ENCODE measurements at places on chromosomes 6 and 20.
A peak's percentile ranks its signal among the peaks of the same experiment; 100 is the strongest.

- DNase-seq: no peak
Observed at GRCh38 chr20:61120595-61121515, 131.2 kb upstream of the CDH4 start.

DNA sequence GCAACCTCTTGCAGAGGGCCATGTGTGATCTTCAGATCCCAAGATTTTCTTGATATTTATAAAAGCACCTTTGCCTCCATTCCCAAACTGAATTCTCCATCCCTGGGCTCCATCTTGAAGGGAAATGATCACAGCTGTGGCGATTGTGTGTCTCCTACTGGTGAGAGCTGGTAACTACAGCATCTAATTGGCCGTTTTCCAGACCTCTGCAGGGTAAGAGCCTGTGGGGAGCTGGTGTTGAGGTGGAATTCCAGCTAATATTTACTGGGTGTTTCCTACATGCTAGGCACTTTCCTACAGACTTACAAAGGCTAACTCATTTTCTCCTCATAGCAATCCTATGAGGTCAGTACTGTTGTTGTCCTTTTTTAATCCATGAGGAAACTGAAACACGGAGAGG lies 59.2 kb upstream of the FNDC1 start:
- peak; percentile 57 for DNase-seq

DNA sequence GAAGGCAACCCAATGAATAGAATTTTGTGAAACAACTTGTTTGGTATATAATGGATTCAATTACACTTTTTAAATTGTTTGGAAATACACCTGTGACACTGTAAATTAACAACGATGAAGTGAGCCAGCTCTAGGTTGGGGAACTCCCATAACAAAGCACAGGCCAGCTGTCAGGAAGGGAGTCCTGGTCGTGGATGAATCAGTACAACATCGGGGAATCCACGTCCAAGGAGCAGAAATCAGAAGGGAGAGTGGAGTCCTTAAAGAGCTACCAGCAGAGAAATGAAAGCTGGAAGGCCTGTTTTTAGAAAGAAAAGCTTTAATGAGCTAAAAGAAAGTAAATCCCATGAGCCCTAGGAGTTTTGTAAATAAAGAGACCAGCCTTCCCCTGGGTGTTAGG lies 223.1 kb upstream of the SLC35B3 start:
- no peak for DNase-seq

GRCh38 chr6:33207552-33208090 lies 679 bp upstream of the RING1 start:
- no peak for DNase-seq

DNA sequence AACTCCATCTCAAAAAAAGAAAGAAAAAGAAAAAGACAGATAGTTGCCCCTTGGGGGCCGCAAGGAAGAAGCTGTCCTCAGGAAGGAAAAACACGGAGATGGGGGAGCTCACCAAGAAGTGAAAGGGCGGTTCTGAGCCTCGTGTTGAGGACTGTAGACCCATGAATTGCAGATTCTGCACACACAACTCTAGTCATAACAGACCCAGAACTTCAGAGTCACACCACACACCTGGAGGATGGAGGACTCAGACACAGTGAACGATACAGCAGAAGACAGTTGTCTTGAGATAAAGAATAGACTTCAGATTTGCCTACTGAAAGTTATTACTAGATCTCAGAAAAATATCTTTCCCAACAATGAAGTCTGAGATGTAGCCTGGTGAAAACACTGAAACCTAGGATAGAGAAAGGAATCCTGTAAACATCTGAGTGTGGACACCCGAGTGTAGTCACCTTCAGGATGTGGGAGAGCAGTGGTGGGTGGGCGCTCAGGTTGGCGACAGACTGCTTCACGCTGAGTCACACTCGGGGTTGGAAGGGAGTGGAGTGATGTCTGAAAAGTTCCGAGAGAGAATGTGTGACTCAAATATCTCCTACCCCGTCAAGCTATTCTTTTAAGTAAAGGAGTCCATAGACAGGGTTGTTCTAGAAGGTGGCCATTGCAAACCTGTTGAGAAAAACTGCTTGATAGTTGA lies 88.1 kb downstream of the MAP3K4 start:
- no peak for DNase-seq

DNA sequence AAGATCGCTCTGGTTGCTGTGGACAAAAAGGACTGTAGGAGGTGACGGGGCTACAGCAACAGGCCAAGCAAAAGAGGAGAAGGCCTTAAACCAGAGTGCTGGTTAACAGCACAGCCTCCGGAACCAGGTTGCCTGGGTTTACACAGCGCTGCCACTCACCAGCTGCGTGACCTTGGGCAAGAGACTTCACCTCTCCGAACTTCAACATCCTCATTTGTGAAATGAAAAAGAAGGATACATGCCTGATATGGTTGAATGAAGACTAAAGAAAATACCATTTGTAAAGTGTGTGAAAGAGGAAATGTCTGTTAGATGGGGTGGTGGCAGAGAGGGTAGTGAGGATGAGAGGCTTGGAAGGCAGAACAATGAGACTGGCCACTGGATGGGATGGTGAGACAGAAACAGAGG lies 44.9 kb downstream of the PREX1 start:
- DNase-seq: no peak

DNA sequence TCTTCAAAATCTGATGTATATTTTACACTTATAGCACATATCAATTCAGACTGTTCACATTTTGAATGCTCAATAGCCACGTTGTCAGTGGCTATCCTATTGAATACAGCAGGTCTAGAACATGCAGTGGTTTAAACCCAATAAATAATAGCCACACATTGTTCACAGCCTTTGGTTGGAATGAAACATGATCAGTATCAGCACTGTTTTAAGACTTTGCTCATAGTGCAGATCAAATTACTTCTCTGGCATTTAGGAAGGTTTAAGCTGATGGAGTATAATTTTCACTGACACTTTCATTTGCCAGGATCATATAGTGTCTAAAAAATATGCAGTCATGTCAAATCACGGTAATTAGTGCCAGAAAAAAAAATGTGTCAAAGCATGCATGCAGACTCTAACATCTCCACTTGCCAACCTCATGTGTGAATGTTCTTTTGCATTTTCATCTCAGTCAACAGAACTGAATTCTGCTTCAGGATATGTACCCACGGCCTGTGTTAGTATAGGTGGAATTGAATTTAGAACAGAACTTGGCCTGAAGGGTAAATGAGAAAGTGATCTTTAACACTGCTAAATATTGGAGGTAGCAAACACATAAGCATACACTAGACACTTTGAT lies 184.1 kb downstream of the SLC24A3 start:
- no peak for DNase-seq

GRCh38 chr20:32184961-32185603 lies 22.5 kb downstream of the PLAGL2 start:
- no peak for DNase-seq

- no peak for DNase-seq
Observed at GRCh38 chr6:14865531-14866100, 380.3 kb upstream of the JARID2 start.

- no peak for DNase-seq
Observed at GRCh38 chr20:58432186-58432954, 43.3 kb downstream of the VAPB start.

- no peak for DNase-seq
Observed at GRCh38 chr6:36204068-36204753, 7.7 kb downstream of the BRPF3 start.

DNA sequence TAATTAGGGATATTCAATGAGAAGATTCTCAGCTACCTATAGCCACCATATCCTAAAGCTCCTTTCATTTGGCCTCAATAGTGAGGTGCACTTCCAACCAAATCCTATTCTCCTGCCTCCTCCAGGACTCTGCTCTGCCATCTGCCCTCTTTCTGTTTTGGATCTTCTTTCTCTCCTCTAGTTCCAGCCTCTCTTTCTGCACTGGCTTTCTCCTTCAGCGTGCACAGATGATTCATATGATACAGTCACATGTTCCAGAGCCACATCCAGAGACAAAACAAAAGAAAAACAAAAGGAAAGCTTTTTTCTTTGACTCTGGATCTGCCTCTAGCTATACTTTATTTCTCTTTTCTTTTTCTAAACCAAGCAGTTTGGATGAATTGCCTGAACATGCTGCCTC lies 531.9 kb upstream of the MAN1A1 start:
- no peak for DNase-seq

- DNase-seq: no peak
Observed at GRCh38 chr6:111763381-111763780, 109.9 kb downstream of the FYN start.

GRCh38 chr6:105748737-105749161 lies 337.4 kb upstream of the PRDM1 start:
- DNase-seq: no peak

DNA sequence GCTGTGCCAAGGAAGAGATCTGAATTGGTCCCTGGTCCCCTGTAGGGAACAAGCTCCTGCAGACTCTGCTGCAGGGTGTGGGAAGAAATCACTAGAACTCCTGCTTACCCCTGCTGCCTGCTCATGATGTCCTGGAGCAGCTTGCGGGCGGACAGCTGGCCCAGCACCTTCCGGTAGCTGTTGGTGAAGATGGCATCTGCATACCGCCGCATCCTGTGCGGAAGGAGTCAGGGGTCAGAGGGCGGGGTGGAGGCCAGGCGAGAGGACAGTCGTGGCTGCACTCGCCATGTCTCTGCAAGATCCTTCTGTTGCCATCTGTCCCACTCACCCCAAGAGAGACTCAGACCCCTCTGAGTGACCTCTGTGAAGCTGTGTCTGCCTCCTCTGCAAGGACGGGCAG lies 5.3 kb downstream of the GHRH start:
- DNase-seq: no peak

DNA sequence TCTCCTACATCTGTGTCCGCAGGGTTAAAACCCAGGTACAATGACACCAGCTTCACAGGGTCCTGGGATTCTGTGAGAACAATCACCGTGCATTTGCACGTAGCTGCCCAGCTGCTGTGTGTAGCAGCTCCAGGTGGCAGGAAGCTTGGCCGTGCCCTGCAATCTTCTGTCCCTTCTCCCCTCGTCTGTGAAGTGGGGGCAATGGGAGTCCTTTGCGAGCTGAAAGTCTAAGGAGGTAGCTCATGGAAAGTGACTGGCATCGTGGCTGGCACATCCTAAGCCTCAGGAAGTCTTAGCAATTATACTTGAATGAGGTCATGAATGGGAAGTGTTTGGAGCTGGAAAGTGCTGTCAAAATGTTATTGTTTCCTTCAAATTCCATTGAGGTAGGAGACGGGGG lies 137.1 kb downstream of the SMOC2 start:
- no peak for DNase-seq

DNA sequence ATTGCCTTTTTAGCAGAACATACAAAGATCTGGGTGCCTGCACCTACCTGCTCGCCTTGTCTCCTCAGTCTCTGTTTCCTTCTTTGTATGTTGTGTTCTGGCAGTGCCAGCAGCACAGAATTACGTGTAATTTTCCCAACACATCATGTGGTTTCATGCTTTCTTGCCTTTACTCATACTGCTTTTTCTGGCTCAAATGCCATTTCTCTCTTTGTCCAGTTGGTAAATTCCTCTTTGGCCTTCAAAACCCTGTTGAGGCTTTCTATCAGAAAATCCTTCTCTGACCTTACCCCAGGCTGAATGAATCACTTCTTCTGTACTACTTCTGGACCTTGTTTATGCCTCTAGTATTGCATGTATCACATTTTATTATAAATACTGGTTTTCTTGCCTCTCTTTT lies 31.8 kb downstream of the L3MBTL3 start:
- DNase-seq: no peak

DNA sequence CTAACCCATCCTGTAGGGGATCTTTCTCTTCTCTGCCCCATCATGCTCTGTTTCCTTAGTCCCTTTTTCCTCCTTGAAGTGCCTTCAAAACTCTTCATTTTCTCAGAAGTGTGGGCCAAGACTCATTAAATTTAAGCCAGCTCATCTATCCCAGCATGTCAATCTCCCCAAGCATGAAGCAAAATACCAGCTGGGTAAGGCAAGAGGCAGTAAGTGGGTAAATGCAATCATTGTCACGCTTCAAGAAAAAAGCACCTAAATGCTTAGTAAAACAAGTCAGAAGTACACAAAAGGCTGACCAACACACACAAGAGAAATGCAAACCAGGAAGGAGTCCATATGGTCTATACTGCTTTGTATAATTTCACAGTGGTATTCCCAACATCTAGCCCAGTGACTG lies 61.5 kb downstream of the COL12A1 start:
- DNase-seq: no peak

GRCh38 chr6:28597217-28597835 lies 71.6 kb downstream of the GPX5 start:
- DNase-seq: peak; percentile 83

- no peak for DNase-seq
Observed at GRCh38 chr6:73460056-73460455, 1.5 kb upstream of the MTO1 start.

DNA sequence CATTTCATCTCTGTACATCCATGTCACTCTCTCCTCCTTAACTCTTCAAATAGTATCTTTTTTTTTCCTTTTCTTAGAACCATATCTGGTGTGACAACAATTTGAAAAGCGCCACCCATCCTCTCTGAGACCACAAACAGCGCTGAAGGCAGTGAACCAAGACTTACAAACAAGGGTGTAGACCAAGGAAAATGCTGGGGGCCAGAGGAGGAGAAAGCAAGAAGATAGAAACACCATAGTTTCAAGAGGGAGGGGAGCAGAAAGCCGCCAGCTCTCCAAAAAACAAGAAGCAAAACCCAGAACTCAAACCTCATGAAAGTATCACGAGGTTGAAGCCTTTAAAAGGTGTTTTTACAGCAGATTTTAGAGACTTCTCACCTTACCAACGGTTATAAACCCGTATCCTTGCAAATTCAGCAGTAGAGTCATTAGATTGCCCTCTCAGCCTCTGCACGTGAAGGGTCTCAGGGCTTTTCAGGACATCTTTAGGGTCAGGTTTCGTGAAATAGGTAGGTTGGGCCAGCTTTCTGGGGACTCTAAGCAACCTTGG lies 13.3 kb upstream of the RIPOR2 start:
- no peak for DNase-seq

- DNase-seq: no peak
Observed at GRCh38 chr6:87544474-87544735, 45.4 kb downstream of the RARS2 start.

- DNase-seq: no peak
Observed at GRCh38 chr6:86215323-86215722, 572.6 kb upstream of the SYNCRIP start.

- DNase-seq: no peak
Observed at GRCh38 chr6:149938571-149939355, 3.1 kb upstream of the ULBP2 start.

Measured in HCT116 (cell line).